ENCODE measurements at places on chromosomes 3 and 15.

- no peak for DNase-seq
Measured at GRCh38 chr3:184811663-184811998, 335 bp upstream of the VPS8 start.

DNA sequence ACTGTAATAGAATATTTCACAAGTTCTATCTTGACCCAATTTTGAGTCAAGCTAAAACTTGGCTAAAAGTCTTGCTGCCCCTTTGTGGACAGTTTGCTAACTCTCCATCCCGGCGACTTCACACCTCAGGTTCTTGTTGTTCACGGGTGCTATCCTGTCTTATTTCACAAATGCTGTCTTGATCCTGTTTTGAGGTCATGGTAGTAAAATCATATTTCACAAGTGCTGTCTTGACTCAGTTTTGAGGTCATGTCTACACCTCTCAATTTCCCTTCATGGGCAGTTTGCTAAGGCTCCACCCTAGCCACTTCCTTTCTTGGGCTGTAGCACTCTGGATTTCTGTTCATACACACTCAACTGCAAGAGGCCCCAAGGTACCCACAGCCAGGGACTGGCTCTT lies 45.0 kb upstream of the GK5 start:
- DNase-seq: no peak

- no peak for DNase-seq
Measured at GRCh38 chr3:50125541-50126286, 29.4 kb upstream of the SEMA3F start.

DNA sequence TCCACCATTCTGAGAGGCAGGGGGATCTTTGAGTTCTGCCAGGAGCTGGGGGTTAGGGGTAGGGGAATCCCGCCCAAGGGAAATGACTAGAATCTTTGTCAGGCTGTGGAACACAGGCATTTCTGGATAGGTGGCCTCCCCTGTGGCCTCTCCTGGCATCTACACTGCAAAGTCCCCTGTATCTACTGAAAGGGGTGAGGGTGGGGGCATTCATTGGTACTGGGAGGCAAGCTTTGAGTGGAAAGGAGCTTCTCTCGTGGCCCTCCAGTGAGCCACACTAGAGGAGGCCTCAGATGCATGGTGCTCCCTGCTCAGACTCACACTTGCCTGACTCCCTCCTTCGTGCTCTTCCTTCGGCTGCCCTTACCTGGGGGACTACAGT lies 59.9 kb downstream of the CCNL1 start:
- DNase-seq: no peak

GRCh38 chr3:24344784-24345439 lies 149.7 kb downstream of the THRB start:
- DNase-seq: no peak

- no peak for DNase-seq
Measured at GRCh38 chr3:65633018-65633638, 405.6 kb downstream of the MAGI1 start.

DNA sequence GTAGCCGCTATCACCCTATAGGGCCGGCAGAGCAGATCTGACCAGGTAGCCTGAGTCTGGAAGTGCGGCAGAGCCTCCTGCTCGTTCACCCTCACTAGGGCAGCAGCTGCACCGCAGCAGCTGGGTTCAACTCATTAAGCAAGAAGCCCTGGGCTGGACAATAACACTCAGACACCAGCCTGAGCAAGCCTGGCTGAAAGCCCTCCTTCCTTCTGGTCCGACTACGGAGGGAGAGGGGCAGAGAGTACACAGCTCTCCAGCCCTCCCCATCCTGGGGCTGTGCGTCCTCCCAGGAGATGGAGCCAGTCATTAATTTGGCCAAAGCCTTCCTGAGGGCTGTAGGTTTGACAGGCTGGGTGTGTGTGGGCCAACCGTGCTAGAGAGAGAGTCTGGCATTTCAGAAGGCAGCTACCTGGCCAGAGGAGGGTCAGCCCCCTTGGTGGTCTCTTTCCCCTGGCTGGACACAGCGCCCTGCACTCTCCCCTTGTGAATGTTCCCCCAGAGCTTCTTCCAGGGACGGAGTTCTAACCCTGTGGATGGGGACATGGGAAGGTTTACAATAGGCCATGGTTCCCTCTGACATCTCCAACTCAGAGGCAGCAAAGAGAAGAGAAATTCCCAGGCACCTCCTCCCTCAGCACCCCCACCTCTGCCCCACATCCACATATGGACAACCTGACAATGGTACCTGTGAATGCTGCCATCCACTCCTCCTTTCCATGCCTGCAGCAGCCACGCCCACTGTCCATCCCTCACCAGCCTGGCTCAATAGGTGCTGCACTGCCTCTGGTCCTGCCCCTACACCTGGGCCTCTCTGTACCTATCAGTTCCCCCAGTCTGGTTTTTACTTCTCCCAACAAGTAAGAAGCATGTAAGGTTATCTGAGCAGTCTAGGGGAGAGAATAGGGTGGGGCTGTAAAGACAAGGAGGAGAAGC lies 6.5 kb downstream of the CHRNB4 start:
- DNase-seq: no peak

- no peak for DNase-seq
Measured at GRCh38 chr3:42010530-42010929, 48.6 kb upstream of the ULK4 start.

- no peak for DNase-seq
Measured at GRCh38 chr3:2614578-2614977, 495.6 kb downstream of the IL5RA start.

DNA sequence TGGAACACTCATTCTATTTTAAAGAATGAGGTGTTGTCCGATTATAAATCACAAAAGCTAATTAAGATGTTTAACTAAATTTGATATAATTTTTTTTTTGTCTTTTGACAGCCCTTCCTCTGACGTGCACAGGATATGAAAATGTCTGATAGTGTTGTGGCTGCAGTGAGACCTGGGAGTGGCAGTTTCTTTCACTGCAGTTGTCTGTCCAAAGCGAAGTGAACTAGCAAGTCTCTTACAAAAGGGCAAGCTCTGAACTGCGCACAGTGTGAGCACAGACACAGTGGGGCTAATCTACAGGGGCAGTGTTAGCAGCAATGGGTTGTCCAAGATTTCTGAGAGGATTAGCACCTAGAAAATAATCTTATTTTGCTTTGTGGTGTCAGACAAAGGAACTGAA lies 29.1 kb upstream of the MYRIP start:
- DNase-seq: no peak

DNA sequence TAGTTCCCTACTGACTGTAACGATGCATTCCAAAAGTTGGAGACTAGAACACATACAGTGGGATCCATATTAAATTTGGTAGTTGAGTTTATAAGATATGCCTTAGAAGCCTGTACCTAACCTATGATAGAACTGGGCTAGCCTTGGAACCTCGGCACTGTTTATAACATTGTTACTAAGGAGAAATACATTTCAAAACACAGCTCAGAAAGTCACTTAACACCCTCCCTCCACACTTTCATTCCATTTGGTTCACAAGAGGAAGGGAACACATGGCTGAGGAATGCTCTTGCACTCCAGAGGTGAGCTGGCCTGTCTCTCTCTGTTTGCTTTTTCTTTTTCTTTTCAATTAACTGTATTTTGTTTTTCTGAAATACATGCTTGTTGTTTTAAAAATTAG lies 48.7 kb upstream of the TSC22D2 start:
- peak; percentile 20 for DNase-seq

DNA sequence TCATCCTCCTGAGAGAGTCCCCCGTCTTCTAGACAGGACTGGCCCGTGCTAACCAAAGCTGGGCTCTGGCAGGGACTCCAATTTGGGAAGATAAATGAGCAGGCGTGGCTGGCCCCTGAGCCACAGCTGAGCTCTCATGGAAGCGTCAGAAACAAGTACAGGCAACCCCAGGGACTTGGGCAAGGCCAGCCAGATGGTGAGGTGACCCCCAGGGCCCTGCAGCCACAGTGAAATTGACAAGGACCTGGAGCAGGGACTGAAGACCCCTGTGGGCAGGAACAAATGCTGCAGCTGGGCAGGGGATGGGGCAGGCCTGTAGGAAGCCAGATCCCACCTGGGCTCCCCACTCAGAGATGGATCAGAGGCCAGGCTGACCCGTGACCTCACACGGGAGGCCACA lies 32.8 kb upstream of the CGNL1 start:
- no peak for DNase-seq

DNA sequence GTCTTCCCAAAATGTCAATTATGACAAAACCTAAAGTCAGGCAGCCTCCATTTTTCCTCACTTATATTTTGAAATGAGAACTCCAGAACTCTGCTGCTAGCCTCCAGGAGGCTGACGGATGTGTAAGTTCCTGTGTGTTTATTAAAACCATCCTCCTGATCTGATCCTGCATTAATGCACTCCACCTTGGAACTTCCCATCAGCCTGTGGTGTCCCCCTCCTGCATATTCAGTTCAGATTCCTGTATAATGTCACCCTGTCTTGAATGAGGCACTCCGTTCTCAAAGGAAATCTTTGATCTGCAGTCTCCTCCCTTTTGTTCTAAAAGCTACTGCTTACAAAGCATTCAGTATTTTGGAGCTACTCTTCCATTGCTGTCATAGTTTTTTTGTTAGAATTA lies 318.2 kb upstream of the ONECUT1 start:
- DNase-seq: no peak

GRCh38 chr15:90709278-90709677 lies 7.9 kb upstream of the BLM start:
- no peak for DNase-seq

GRCh38 chr3:65939801-65940246 lies 98.9 kb downstream of the MAGI1 start:
- no peak for DNase-seq

DNA sequence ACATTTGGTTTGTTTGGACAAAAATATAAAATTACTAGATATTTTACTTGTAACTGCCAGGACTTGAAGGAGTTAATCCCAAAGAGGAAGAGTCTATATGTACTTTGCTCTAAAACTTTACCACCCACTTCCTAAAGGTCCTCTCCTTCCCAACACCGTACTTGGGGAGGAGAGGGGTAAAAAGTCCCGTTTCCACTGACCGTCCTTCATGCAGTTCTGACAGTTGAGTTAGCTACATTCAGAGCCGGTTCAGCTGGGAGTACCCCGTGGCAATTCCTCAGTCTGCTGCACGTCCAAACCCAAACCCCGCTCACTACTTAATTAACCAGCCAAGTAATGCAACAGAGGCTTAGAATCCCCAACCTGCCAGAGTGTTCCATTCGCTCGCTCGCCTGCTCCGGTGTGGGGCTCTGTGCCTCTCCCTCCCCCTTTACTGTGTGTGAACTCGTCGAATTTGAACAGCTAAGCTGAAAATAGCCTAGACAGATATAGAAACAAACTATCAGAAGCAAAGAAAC lies 519.7 kb downstream of the FOXP1 start:
- DNase-seq: peak; percentile 68

- no peak for DNase-seq
Measured at GRCh38 chr3:146550070-146550615, 5.7 kb upstream of the PLSCR1 start.

All from lung microvascular endothelial cell (primary cell).